ENCODE measurements at places on chromosomes 4 and X. TPM values are rescaled to one million over a fixed set of nuclear protein-coding genes. Genes with fewer than 3 reads are reported as not detected.

STAP1 gene
- not detected for polyA plus RNA-seq

SSX3 gene
- not detected for polyA plus RNA-seq

CPE gene
- 53.9 TPM for polyA plus RNA-seq

STPG2 gene
- polyA plus RNA-seq, result 0.19 TPM

USP26 gene
- not detected for polyA plus RNA-seq

IL2RG gene
- 0.53 TPM for polyA plus RNA-seq

TEC gene
- not detected for polyA plus RNA-seq

LRRC66 gene
- polyA plus RNA-seq, result 0.16 TPM

SLC25A14 gene
- polyA plus RNA-seq, result 16.7 TPM

HSFX4 gene
- not detected for polyA plus RNA-seq

PHOX2B gene
- polyA plus RNA-seq, result not detected

CITED1 gene
- polyA plus RNA-seq, result 0.25 TPM

SLC26A1 gene
- polyA plus RNA-seq, result 1.6 TPM

TLL1 gene
- polyA plus RNA-seq, result not detected

ZGRF1 gene
- 3.1 TPM for polyA plus RNA-seq

LNX1 gene
- polyA plus RNA-seq, result 6.3 TPM

RAB39B gene
- 1.1 TPM for polyA plus RNA-seq

GAGE12J gene
- polyA plus RNA-seq, result not detected

TBX22 gene
- not detected for polyA plus RNA-seq

SSX2 gene
- polyA plus RNA-seq, result not detected

SMIM14 gene
- 157 TPM for polyA plus RNA-seq

ANKRD37 gene
- 17.6 TPM for polyA plus RNA-seq

SMIM10L2A gene
- polyA plus RNA-seq, result not detected

WDR17 gene
- 0.29 TPM for polyA plus RNA-seq

GLUD2 gene
- polyA plus RNA-seq, result 0.36 TPM

PGAM4 gene
- polyA plus RNA-seq, result not detected

SH3BP2 gene
- polyA plus RNA-seq, result 19.1 TPM

TMSB15B gene
- polyA plus RNA-seq, result 7.3 TPM

CYTL1 gene
- 1.1 TPM for polyA plus RNA-seq

NEXMIF gene
- polyA plus RNA-seq, result not detected

SASH3 gene
- 0.27 TPM for polyA plus RNA-seq

TIMM8A gene
- polyA plus RNA-seq, result 15.7 TPM

NUP62CL gene
- not detected for polyA plus RNA-seq

ADH7 gene
- not detected for polyA plus RNA-seq

MMRN1 gene
- not detected for polyA plus RNA-seq

HSD17B13 gene
- not detected for polyA plus RNA-seq

XPNPEP2 gene
- polyA plus RNA-seq, result 0.74 TPM

QRFPR gene
- not detected for polyA plus RNA-seq

BMPR1B gene
- polyA plus RNA-seq, result 0.48 TPM

SHROOM3 gene
- 8.7 TPM for polyA plus RNA-seq

SUPT20HL1 gene
- not detected for polyA plus RNA-seq

RHOH gene
- polyA plus RNA-seq, result 0.24 TPM

NDUFA1 gene
- 264 TPM for polyA plus RNA-seq

POF1B gene
- not detected for polyA plus RNA-seq

CNGA1 gene
- not detected for polyA plus RNA-seq

ADH4 gene
- polyA plus RNA-seq, result not detected

GLOD5 gene
- polyA plus RNA-seq, result not detected

SORCS2 gene
- polyA plus RNA-seq, result 0.74 TPM

UGT2B11 gene
- not detected for polyA plus RNA-seq

PNMA6A gene
- not detected for polyA plus RNA-seq

KDM6A gene
- polyA plus RNA-seq, result 5.8 TPM

TIMP1 gene
- polyA plus RNA-seq, result 14,059 TPM

ADGRG4 gene
- polyA plus RNA-seq, result not detected

USP38 gene
- polyA plus RNA-seq, result 9.6 TPM

C4orf50 gene
- not detected for polyA plus RNA-seq
